ENCODE measurements at places on chromosomes 12 and 14.

DNA sequence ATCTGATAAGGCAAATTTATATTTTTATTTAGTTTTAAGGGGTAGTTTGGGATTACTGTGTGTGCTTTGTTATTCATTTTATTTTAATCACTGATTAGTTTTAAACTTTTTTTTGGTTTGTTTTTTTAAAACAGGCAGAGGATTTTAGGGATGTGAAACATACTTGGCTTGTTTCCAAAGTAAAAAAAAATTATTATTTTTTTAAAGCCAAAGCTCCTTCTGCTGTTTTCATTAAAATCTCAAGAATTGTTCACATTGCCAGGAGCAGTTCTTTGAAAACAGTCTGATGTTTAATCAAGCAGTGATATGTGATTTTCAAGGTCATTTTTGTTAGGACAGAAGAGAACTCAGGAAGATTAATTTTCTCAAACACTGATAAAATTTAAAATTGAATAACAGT lies 11.2 kb downstream of the TTC8 start:
- DNase-seq = no peak

- no peak for DNase-seq
These were observed 24.5 kb upstream of the SPTLC2 start for GRCh38 chr14:77640756-77641533.

DNA sequence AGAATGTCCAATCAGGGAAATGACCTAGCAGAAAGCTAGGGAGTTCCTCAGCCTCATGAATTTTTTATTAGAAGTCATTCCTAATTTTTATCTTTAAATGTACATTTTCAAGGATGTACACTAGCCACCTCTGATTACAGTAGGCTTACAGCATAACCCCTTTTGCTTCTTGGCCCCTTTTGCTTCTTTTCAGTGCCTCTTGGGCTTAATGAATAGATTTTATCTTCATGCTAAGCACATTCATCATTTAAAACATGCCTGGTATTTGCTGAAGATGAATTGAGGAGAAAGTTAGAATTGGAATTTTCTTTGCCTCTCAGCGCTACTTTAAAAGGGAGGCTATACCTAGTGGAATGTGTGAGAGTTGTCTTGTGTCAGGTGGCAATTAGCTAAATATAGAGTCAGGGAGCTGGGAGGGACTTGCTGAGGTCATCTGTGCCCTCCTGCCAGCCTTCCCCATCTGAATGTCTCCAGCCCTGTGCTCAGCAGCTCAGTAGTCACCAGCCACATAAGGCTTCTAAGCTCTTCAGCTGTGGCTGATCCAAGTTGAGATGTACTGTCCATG lies 132.1 kb downstream of the SAMD4A start:
- DNase-seq = no peak

- DNase-seq = no peak
These were observed 32.6 kb downstream of the RFLNA start for GRCh38 chr12:124327362-124328043.

DNA sequence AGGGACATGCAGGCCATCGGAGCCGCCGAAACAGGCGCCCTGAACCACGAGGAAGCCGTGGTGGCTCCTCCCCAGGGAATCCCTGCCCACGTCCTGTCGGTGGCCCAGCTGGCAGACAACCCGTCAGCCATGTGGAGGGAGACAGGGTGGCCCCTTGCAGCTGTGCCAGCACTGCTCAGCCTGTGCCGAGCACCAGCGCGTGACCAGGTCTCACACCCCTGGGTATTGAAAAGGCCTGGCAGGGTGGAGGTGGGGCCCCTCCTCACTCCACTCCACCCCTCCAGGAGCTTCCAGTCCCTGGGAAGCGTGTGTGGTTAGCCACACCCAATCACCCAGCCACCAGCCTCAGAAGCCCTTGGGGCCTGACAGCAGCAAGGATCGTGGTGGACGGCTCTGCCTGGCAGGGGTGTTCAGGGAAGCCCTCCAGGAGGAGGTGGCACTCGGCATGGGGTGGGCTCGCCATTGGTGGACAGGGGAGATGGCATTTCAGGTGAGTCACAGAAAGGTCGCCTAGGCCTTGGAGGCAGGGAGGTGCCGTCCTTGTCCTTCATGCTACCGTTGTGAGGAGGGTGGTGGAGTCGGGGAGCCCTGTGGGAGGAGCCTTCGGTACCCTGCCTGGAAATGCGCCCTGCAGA lies 12.3 kb upstream of the DLK1 start:
- DNase-seq = no peak

Data from A673 (cell line).